Fibroblast of skin of left biceps (primary cell): ENCODE measurements at places on chromosomes 3 and 15.

GRCh38 chr15:71010472-71010871 lies 104.8 kb upstream of the THSD4 start:
- no peak for DNase-seq

DNA sequence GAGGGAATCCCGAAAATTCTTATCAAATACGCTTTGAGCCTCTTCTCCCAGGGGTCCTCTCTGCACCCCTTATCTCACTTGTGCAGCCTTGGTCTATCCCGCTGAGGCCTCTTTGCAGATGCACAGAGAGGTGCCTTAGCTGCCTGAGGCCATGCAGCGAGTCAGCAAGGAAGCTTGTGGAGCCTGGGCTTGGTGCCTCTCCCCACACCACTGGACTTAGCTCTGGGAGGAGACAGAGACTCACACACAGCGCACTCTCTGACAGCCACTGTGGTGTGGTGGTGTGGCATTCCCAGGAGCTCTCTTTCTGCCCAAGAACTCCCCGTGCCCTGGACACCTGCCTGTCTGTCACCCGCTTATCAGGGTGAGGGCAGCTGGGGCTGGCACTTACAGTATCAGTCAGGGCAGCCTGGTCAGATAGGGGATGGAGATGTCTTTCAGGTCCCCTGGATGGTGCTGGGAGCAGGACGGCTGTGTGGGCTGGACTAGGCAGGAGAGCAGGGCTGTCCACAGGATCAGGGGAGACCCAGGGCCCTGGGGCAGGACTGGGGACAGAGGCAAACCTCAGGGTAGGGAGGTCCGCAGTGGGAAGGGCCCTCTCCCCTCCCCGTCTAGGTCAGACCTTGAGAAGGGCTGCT lies 10.2 kb upstream of the LINGO1 start:
- DNase-seq: no peak

GRCh38 chr3:17580901-17581300 lies 161.5 kb downstream of the TBC1D5 start:
- DNase-seq: no peak

- DNase-seq: no peak
These were observed 139.9 kb downstream of the FBLN2 start for GRCh38 chr3:13688824-13689223.

- no peak for DNase-seq
These were observed 39.1 kb upstream of the KLHL6 start for GRCh38 chr3:183594636-183595035.

- no peak for DNase-seq
These were observed 381.8 kb upstream of the THBS1 start for GRCh38 chr15:39199076-39199475.

GRCh38 chr3:53379898-53380297 lies 32.6 kb upstream of the DCP1A start:
- no peak for DNase-seq

GRCh38 chr3:52061121-52061910 lies 4.9 kb upstream of the DUSP7 start:
- no peak for DNase-seq

DNA sequence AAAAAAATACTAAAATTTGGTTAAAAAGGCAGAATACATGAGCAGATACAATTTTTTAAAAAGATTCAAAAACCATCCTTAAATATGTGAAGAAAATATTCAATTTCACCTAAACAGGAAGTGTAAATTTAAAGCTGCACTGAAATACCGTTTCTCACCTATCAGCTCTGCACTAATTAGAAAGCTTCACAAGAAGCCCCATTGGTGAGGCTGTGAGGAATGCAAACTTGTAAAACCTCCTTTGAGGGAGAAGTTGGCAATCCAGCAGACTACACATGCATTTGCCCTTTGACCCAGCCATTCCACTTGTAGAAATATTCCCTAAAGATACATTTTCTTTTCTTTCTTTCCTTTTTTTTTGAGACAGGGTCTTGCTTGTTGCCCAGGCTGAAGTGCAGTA lies 18.8 kb downstream of the BLM start:
- no peak for DNase-seq

- no peak for DNase-seq
These were observed 381.7 kb upstream of the ARPP21 start for GRCh38 chr3:35257641-35258040.

DNA sequence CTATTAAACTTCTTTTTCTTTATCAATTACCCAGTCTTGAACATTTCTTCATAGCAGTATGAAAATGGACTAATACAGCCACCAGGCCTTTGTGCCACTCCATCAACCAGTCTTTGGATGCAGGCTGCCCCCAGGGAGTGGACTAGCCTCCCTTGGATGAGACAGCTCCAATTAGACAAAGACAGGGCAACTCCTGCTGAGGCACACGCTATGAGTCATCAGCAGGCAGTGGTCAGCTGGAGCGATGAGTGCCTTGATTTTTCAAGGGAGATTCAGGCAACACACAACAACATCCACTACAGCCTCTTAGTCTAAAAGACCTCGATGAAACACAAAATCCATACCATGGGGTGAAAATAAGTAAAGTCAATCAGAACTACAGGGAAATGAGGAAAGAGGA lies 160.1 kb downstream of the ARRDC4 start:
- no peak for DNase-seq

- no peak for DNase-seq
These were observed 72.5 kb upstream of the ADAMTSL3 start for GRCh38 chr15:83581381-83581780.

DNA sequence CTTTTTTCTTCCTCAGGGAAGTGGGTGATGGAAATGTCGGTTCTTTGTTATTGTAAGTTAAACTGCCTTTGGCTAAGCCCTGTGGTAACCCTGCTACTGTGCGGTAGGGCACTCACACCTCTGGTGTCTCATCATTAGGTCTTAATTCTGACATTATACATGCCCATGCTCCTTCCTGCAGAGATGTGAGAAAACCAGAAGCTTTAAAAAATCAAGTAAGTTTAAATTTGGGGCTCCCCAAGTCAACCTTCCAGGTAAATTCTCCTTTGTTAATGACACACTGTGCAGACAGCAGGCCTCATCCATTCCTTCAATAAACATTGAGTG lies 155.8 kb downstream of the FAM43A start:
- DNase-seq: no peak

GRCh38 chr3:184895350-184895749 lies 83.4 kb downstream of the VPS8 start:
- DNase-seq: no peak

- no peak for DNase-seq
These were observed 7.6 kb downstream of the ULK3 start for GRCh38 chr15:74835312-74835823.
